Effector CD4-positive, alpha-beta T cell (primary cell): ENCODE measurements at places on chromosomes 1 and 21.

- DNase-seq, result no peak
Measured at GRCh38 chr21:41771625-41771945, 4.7 kb upstream of the RIPK4 start.

DNA sequence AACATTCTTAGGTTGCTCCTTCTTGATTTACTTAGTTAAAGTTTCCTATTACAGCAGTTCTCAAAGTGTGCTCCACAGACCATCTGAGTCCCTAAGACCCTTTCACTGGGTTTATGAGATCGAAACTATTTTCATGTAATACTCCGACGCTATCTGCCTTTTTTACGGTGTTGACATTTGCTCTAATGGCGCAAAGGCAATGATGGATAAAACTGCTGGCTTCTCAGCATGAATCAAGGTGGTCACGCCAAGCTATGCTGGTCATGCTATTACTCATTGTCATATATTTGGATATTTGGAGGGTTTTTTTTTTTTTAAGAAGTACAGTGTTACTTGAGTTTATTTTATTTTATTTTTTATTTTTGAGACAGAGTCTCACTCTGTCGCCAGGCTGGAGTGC is 235.1 kb downstream of the KIF26B start:
- no peak for DNase-seq

DNA sequence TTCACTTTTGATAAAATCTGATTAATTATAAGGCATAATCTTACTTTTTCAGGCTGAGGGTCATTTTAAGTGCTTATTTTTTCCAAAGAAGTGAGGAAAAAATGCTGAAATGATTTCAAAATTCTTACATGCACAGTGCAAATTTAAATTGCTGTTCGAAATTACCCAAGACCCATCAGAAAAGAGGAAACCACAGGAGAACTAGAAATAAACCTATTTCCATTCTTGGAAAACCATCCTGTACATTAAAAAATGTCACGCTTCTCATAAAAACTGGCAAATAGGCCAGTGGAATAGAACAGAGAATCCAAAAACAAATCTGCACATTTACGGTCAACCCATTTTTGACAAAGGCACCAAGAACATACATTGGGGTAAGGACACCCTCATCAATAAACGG is 414.9 kb downstream of the SMYD3 start:
- DNase-seq, result no peak

GRCh38 chr1:167289075-167289442 is 68.4 kb downstream of the POU2F1 start:
- no peak for DNase-seq

- no peak for DNase-seq
Measured at GRCh38 chr1:202240956-202241355, 47.4 kb downstream of the LGR6 start.

DNA sequence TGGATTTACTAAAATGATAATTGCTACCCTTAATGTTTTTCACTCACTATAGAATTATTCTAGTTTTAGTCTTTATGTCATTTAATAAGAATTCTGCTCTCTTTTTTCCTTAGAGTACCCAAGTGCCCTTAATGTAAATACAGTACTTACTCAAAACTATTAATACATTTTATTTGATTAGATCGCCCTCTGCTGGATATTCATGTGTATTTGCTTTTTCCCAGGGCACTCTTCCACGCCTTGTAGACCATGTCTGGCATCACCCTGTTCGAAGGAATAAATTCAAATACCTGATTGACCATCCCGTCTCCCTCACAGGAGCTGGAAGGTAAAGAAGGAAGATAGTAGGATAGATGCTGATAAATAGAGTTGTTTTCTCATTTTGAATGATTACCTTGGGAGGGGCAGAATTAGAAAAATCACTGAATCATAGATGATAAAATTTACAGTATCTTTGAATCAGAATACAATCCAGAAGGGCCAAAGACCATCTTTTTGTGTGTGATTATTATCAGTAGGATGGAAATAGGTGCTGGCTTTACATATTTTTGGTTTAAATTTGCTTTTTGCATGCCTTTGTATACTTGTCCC is 4.1 kb downstream of the AXDND1 start:
- DNase-seq, result peak; percentile 26

- no peak for DNase-seq
Measured at GRCh38 chr1:201539561-201540431, 869 bp downstream of the NAV1 start.

DNA sequence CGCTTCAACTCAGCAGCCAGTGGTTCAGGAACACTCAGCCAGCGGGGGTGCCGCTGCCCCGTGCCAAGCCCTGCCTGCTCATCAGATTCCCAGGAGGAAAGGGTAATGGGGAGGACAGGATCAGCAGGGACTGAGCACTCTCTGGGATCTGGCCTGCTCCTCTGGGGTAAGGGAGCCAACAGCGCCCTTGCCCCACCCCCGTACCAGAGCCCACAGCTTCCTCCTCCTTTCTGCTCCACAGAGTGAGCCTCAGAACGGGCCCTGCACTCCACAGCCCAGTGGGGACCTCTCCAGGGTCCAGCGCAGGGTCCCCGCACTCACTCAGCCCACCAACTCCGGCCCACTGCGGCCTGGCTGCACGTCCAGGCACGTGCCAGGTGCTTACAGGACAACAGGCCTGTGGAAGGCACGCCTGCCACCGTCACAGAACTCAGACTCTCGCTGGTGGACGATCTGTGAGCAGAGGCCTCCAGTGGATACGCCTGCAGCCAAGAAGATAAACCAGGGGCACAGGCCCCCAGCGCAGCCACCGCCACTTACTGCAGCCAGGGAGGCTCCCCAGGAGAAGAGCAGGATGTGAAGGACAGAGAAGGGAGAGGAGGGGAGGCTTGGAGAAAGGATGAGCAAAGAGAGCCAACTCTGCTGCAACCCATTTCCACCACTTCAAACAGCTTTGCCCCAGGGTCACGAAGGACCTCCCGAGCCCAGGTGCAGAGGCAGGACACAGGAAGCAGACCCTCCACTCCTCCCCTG is 2.1 kb downstream of the MEGF6 start:
- no peak for DNase-seq

- DNase-seq, result no peak
Measured at GRCh38 chr1:161908264-161908663, 115.4 kb downstream of the OLFML2B start.

DNA sequence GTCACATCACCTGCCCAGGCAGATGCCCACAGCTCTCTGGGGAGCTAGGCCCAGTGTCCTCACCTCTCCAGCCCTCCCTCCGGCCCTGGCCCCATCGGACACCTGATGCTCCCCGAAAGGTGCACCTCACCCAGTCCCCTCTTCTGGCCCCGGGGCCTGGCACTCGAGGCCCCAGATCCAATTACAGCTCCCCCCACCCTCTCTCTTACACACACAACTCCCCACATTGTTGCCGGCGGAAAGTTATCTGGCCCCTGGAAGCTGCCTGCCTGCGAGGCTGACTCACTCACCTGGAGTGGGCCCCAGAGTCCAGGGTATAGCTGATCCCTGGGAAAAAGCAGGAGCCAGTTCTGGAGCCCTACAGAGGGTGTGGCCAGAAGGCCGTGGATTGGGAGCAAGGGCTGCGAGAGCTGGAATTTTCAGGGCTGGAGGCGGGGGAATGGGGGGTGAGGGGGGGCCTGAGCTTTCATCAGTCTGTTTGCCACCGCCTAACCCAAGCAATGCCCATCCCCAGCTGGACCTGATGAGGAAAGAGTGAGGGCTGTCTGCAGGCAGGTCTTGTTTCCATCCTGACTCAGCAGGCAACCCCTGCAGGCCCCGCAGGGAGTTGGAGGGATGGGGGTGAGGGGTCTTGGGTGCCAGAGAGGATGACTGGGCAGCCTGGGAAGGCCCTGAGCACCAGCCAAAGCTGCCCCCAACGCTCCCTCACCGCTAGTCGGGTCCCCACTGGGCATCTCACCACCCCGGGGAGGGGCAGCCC is 948 bp downstream of the FBXO2 start:
- no peak for DNase-seq

DNA sequence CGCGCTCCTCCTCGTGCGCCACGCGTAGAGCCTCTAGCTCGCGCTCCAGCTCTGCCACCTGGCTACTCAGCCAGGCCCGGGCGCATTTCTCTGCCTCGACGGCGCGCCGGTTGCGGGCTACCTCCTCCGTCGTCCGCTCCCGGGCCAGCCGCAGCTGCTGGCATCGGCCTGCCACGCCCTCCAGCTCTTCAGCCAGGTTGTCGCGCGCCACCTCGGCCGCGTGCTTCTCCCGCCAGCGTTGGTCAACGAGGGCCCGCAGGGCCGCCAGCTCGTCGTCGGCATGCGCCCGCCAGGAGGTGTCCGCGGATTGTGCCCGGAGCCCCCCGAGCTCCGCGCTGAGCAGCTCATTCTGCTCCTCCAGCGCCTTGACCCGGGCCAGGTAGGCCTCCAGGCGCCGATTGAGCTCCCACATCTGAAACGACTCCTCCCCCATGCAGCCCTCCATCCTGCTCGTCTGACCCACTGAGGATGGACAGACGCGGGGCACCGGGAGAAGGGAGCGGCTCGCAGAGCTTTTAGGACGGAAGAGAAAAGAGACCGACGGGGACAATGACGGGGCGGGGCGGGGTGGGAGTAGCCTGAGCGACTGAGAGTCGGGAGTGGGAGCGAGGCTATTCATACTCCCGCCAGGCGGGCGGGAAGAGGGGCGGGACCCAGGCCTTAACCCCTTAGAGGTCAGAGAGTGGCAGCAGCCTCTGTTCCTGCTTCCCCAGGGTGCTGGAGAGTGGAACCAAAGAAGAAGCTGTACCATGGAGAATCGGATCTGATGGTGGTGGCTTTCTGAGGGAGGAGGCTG is at the start of gene NES:
Gene NES, minus strand, starts transcription at position 588 of the 796 bp plus-strand sequence. Its CDS starts 143 bp downstream, at position 445.
- DNase-seq, result no peak

DNA sequence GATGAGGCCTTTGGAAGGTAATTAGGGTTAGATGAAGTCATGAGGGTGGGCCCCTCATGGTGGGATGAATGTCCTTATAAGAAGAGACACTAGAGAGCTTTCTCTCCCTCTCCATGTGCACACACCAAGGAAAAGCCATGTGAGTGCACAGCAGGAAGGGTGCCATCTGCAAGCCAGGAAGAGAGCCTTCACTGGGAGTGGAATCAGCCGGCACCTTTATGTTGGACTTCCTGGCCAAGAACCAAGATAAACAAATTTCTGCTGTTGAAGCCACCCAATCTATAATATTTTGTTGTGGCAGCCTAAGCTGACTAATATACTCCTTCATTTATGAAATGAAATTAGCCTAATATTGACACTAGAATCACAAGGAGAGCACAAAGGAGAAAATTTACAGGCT is 38.2 kb upstream of the PKP1 start:
- DNase-seq, result no peak

DNA sequence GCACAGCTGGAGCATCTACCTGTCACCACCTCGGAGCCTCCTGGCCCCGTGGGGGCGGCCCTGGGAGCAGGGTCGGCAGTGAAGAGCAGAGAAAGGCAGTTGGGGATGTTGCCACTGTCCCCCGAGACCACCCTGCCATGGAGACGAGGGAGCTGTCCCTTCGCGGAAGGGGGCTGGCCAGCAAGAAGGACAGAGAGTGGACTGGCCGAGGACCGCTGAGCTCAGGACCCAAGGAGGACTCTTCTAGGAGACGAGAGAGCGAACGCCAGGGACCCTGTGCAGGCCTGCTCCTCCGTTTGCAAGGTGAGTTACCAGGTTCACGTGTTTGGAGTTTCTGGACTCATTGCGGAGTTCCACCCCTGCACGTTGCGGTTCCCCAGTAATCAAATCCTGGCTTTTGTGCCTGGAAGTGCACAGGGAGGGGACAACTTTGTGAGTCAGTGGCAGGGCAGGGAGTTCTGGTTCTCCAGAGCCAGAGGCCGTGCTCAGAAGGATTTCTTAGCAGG is 5.6 kb upstream of the POFUT2 start:
- no peak for DNase-seq
